ENCODE measurements at places on chromosomes 11 and 22.

- no peak for DNase-seq
Observed at GRCh38 chr11:15493921-15494620, 379.3 kb downstream of the INSC start.

DNA sequence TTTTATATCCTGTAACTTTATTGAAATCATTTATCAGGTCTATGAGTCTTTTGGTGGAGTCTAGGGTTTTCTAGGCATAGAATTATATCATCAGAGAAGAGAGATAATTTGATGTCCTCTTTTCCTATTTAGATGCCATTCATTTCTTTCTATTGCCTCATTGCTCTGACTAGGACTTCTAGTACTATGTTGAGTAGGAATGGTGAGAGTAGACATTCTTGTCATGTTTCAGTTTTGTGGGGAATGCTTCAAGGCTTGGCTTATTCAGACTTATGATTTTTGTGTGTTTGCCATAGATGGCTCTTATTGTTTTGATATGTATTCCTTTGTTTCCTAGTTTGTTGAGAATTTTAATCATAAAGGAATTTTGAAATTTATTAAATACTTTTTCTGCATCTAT is 1078.3 kb downstream of the FAM181B start:
- DNase-seq, result no peak

- DNase-seq, result no peak
Observed at GRCh38 chr11:14783788-14784187, 108.2 kb downstream of the CYP2R1 start.

GRCh38 chr22:41931701-41932269 is 5.2 kb upstream of the TNFRSF13C start:
- DNase-seq, result no peak

- no peak for DNase-seq
Observed at GRCh38 chr22:22714600-22715335, 70.4 kb downstream of the GGTLC2 start.

DNA sequence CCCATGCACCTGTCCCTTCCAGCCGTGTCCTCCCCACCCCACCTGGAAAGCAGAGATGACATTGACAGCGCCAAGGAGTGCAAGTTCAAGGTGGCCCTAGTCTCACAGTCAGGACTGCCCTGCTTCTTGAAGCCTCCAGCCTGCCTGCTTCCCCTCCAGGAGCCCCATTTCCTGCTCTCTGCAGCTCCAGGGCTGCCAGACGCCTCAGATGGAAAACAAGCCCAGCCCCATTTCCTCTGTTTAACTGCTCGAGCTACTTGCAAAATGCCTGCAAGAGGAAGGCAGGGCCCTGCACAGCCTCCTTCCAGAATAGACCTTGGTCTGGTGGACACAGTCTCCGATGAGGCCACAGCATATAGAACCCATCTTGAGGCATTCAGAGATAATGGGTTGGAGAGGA is 5.0 kb upstream of the DGKZ start:
- DNase-seq, result no peak

DNA sequence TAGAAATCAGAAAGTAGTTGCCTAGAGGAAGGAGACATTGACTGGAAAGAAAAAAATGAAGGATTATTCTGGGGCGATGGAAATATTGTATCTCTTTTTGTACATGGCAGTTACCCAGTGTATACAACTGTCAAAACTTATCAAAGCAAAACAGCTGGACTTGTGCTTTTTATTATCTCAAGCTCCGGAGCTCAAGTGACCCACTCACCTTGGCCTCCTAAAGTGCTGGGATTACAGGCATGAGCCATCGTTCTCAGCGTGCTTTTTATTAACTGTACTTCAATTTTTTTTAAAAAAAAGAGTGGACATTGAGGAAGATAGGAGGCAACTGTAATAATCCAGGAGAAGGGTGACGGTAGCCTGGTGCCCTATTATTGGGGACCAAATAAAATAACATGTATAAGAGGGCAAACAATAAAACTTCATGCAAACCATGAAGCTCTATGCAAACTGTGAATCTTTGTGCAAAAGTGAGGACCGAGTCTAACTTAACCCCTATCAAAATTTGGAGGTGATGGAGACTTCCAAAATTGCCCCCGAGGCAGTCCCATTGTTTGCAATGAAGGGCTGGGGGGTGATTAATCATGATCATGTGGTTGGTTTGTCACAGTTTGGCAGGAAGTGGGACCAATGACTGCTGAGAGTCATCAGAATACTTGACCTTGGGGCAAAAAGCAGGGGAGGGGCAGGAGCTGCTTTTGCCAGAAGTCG is 23.5 kb downstream of the FZD4 start:
- no peak for DNase-seq

DNA sequence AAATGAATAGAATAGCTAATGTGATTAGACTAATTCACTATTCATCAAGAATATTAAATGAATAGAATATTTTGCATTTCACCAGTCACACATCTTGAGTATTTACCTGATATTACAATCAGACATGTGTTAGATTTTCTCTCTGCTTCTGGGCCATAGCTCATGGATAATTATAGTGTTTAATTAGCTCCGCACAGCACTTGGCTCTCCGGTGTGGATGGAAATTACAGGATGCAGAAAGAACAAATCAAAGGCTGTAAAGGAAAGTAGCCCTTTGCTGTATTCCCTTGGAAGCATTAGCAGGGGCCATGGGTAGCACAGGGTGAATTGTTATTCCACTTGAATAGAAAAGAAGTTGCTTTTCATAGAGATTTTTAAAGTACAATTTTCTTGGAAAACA is 320.3 kb upstream of the SORL1-AS1 start:
- DNase-seq, result no peak

GRCh38 chr11:66322732-66323427 is 6.0 kb upstream of the CD248 start:
- no peak for DNase-seq

DNA sequence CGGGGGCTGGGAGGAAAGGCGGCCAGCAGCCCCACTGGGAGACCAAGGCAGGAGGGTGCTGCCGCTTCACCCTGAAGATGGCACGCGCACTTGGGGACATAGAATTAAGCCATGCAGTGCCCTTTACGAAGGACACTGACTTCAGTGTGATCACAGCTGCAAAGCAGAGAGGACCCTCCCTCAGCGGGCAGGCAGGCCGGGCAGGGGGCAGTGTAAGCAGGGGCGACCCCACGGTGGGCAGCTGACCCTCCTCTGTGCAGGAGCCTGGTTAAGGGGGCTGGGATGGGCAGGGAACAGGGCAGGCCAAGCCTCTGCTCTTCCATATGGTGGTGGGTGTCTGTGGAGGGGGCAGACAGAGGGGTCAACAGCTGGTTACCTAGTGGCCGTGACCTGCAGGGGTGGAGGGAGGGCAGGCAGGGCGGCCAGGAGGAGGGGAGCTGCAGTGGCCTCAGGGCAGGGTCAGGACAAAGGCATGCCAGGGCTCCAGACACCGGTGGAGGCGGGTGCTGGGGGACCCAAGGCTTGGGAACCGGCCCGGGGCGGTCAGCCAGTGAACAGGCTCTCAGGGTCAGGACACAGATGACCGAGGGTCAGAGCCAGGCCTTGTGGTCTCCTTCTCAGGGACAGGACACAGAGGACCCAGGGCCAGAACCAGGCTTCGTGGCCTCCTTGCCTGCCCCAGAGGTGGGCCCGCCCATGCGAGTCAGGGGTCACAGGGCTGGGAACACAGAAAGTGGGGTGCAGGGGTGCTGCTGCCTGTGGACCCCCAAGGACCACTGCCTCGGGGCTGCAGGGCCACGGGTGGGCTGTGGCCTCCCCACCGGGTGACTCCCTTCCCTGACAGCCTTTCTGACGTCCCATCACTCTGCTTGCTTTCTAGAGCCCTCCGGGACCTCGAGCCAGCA is 7.2 kb downstream of the LMNTD2 start:
- no peak for DNase-seq

DNA sequence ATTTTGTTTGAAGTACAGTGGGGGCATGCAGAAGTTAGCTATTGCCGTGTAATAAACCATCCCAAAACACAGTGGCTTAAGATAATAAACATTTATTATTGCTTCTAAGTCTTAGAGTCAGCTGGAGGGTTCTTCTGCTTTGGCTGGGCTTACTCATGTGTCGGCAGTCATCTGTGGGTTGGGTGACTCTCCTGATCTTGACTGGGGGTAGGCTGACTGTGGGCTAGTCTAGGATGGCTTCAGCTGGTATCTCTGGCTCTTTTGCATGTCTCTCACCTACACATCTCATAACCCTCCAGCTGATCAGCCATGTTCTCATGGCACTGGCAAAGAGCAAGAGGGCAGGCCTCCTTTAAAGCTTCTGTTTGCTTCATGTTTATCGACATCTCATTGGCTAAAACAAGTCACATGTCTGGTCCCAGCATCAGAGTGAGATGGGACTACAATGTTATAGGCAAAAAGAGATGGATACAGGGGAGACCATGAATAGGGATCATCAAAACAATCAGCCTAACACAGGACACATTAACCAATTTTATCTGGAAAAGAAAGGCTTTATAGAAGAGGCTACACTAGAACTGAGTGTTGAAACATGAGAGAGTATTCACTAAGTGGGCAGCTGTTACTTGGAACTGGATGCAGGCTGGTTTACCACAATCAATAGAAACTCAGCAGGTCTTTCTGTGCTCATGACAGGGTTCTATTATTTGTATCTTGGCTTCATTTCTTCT is 5.1 kb downstream of the LRRC51 start:
- no peak for DNase-seq

DNA sequence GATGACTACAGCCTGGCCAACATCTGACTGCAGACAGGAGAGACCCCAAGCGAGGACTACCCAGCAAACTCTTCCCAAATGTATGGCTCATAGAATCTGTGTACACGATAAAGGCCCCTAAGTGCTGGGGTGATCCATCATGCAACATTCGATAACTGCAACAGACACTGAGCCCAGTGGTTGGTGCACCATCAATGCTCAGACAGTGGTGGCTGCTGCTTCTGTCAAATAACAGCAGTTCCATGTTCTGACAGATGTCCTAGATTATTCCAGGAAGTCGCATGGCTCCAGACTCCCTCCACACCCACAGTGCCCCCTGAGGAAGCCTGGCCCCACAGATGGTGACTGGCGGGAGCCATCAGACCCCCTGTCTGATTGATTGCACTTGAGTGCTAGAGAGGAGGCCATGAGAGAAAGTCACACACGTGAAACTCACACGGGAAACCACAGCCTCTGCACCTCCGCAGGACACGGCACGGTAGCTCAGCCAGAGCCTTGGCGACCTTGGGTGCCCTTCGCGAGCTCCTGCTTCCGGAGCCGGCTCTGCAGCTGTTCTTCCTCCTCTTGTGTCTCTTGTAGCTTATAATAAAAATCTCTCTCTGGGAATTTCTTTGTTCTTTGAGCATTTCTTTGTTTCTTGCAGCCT is 1155.9 kb downstream of the TBC1D22A start:
- no peak for DNase-seq

GRCh38 chr11:3199537-3200295 is 18.9 kb downstream of the MRGPRG start:
- DNase-seq, result no peak

GRCh38 chr22:18065256-18065655 is 12.5 kb upstream of the PEX26 start:
- DNase-seq, result no peak

GRCh38 chr11:119284344-119285157 is 32.4 kb downstream of the MCAM start:
- no peak for DNase-seq

DNA sequence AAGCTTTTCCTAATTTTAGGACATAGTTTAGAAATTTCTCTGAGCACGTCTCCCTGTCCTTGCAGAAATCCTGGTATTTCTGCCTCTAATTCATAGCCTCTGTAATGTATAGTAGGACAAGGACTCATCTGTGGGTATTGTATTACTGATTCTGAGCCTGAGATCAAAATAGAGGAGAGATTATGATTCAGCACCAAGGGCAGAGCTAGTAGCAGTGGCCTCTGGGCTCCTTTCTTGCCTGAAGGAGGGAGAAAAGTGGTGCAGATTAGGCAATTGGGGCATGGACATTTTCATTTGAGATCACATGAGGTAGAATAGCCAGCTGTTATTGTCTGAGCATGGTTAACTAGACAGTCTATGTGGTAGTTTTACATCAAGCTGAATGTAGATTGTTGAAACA is 2.8 kb downstream of the MADD start:
- DNase-seq, result no peak

GRCh38 chr22:45290410-45290936 is 5.7 kb downstream of the UPK3A start:
- DNase-seq, result no peak

DNA sequence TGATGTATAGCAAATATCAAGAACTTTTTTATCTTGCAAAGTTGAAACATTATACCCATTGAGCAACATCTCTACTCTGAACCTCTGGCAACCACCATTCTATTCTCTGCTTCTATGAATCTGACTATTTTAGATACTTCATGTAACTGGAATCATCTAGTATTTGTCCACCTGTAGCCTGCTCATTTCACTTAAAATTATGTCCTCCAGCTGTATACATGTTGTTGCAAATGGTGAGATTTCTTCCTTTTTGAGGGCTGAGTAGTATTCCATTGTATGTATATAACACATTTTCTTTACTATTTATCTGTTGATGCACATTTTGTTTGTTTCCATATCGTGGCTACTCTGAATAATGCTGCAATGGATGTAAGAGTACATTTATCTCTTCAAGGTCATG is 476.3 kb upstream of the LRRC4C start:
- DNase-seq, result no peak

DNA sequence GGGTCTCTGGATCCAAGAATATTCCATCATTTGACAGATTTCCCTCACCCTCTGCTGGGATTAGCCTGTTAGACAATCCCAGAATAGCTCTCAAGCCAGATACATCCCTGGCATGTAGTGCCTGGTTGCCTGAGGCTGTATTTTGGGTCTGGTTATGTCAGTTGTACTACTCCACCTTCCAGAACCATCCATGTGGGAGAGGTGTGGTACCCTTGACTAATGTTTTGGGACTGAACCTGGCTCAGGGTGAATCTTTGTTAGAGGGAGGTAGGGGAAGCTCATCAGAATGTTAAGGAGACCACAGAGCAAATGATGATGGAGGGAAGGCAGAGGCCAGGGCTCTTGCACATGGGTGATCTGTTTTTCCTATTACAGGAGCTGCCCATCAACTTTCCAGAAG is 5.2 kb downstream of the C11orf52 start:
- no peak for DNase-seq

DNA sequence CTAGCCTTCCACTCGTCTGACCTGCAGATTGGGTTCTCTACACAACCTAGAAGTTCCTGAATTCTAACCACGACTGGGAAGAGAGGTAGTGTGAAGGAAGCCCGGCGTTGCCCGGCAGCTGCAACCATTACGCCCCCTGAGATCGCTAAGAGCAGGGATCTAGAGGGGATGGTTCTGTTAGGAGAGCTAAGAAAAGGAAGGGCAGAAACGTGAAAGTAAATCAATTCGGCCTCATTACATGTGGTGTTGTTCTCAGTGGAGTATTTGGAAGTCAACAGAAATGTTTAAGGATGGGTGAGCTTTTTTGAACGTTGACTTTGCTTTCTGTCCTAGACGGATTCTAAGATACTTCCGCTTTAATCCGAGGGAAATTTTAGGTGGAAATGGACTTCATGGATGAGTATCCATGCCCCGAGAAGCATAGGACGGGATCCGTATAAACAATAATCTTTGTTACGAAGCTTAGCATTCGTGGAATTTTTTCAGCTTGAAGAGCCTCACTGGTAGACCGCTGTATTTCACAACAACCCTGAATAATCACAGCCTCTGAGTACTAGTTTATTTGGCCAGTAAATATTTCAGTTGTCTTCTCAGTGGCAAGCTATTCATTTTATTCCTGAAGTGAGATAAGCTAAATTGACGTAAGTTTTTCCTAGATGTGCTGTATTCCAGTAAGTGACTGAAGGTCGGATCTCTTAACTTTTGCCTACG is 629 bp downstream of the ATP5MG start:
- no peak for DNase-seq

GRCh38 chr11:20403059-20403458 is 15.5 kb downstream of the PRMT3 start:
- DNase-seq, result no peak

- no peak for DNase-seq
Observed at GRCh38 chr11:76288166-76288980, 82.1 kb upstream of the WNT11 start.

- DNase-seq, result no peak
Observed at GRCh38 chr22:38452373-38453065, 2.5 kb downstream of the KCNJ4 start.

Measured in esophagus squamous epithelium (tissue), 5 donors.